Activated CD4-positive, alpha-beta T cell treated with anti-CD3 and anti-CD28 coated beads, Interleukin-2, amount 10 ng/mL, durations not matched to agents 7 days and 5 days (primary cell): ENCODE measurements at places on chromosomes 12 and 14.

DNA sequence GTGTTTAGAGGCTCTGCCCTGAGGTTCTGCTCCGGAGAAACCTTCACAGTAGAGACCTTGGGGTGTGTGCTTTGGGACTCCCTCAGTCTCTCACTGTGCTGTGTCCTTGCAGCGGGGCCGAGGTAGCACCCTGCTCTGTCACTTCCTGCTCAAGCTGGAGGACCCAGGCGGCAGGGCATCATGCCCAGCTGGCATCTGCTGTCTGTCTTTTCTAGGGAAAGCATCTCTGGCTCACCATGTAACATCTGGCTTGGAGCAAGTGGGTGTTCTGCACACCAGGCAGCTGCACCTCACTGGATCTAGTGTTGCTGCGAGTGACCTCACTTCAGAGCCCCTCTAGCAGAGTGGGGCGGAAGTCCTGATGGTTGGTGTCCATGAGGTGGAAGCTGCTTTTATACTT lies 124.5 kb downstream of the ESRRB start:
- DNase-seq, result no peak

DNA sequence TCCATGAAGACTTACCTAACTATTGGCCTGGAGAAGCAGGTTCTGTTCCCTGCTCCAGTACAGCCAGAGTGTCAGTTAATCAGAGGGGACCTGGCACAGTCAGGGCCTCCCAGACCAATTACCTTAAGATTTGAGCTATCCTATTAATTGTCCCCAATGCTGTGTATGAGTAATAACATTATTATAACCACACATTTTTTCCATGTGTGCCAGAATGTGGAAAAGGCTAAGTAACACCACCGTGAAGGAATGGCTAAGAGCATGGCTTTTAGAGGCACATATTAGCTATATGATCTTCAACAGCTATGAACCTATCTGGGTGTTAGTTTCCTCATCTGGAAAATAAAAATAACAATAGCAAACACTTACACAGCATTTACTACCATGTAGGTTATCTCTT lies 111.1 kb upstream of the RAP1B start:
- no peak for DNase-seq

DNA sequence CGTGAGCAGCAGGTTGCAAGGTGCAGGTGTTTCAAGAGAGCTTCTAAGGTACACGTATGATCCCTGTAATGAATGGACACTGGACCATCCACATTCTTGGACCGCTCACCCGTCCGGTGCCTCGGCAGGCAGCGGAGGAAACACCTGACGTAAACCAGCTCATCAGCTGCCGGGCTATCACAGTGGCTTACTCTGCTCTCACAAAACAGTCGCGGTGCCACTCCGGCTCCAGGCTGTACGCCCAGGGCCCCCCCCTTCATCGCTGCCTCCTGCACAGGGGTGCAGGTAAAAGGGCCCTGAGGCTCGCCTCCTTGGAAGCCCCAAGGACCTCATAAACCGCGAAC lies 436 bp downstream of the VPS33A start:
- DNase-seq, result peak; percentile 54

DNA sequence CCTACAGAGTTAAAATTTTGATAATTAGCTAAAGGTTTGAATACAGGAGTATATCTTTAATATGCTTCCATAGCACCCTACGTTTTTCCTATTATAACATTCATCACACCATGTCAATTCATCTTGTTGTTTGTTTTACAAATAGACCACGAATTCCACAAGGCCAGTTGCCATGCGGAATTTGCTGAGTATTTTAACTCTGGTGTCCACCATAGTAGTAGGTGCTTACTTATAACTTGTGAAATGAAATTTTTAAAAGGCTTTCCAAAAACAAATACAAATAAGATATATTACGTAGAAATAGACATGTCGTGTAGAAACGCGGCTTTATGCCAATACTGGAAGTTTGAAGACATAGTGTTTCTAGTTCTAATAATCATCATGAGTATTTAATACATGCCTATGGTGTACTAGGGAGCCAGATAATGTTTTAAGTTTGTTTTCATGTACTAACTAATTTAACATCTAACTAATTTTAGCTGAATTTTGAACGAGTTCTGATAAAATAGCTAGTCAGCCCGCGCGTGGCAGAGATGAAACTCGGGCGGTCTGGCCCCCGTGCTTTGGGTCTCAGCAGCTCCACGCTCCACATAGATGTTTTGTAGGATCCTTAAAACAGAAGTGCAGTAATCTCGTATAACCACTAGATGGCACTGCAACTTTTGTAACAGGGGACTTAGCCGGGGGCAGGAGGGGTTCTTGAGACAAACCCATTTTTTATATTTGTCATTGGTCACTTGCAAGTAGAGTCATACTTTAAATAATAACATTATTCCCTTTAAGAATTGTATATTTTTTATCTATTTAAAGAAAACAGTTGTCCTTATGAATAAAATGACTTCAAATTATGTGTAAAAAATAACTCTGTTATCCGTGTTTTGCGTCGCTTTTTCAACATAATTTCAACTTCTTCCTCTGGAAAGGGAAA lies 10.2 kb downstream of the CD69 start:
- peak; percentile 74 for DNase-seq

DNA sequence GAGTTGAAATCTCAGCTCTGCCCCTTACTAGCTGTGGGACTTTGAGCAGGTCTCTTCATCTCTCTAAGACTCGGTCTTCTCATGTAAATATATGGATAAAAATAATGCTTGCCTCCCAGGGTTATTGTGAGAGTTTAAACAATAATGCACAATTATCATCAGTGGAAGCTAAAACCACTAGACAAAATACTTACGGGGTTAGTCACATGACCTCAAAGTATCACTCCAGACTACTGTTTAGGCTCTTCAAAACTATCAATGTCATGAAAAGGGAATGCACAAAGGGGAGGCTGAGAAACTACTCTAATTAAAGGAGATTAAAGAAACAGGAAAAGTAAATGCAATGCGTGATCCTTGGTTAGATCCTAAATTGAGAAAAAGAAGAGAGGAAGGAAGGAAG lies 24.5 kb upstream of the TSPAN11 start:
- DNase-seq, result no peak

- DNase-seq, result no peak
Measured at GRCh38 chr14:47269756-47270492, 405.5 kb downstream of the MDGA2 start.

- no peak for DNase-seq
Measured at GRCh38 chr12:79452906-79453305, 237.9 kb downstream of the PAWR start.

GRCh38 chr12:46573347-46573658 lies 200.7 kb upstream of the SLC38A2 start:
- DNase-seq, result no peak

GRCh38 chr12:108099778-108100489 lies 29.2 kb upstream of the WSCD2 start:
- DNase-seq, result no peak

- DNase-seq, result no peak
Measured at GRCh38 chr12:52402873-52403540, 3.1 kb downstream of the KRT82 start.

GRCh38 chr14:53035336-53036210 lies 84.7 kb upstream of the FERMT2 start:
- DNase-seq, result no peak

GRCh38 chr12:91529829-91530228 lies 347.2 kb upstream of the DCN start:
- no peak for DNase-seq

- no peak for DNase-seq
Measured at GRCh38 chr14:69688299-69688649, 76.9 kb downstream of the SUSD6 start.

- DNase-seq, result no peak
Measured at GRCh38 chr12:52988898-52989297, 17.4 kb upstream of the EIF4B start.

DNA sequence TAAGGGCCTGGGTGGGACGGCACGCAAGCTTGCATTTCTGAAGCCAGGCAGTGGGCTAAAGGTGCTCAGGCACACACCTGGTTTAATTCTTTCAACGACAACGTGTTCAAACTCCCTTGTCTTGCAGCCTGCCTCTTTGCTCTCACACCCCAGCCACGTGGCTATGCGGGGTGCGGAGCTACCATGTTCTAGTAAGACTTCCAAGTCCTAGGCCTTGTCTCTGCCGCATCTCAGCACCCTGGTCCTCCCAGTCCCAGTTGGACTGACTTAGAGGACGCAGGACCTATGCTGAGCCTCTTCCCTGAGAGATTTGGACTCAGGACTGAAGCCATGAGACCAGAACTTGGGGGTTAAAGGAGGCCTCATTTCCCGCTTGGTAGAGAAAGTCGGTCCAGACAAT lies 62.2 kb downstream of the CLMN start:
- no peak for DNase-seq

GRCh38 chr12:128644664-128645296 lies 179.0 kb downstream of the SLC15A4 start:
- peak; percentile 13 for DNase-seq

DNA sequence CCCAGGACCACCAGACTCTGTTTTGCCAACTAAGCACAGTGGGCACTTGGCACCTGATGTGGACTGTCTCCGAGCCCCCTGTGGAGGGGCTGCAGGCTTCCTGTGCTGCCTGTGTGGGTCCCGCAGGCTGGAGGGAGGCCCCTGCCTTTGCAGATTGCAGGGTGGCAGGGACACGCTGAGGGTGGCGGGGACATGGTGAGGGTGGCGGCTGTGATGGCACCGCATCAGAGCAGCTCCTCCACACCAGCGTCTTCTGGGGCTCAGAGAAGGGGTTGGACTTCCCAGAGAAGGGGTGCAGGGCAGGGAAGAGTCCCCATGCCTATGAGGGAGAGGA lies 8.1 kb downstream of the ZFYVE21 start:
- no peak for DNase-seq

DNA sequence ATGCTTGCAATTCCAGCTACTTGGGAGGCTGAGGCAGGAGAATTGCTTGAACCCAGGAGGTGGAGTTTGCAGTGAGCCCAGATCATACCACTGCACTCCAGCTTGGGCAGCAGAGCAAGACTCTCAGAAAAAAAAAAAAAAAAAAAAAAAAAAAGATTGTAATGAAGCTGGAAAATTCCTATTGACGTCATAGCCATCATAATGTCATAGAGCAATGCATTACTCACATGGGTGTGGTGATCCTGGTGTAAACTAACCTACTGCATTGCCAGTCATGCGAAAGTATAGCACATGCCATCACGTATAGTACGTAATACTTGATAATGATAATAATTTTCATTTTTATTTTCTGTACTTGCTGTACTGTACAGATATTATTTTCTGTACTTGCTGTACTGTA lies 42.7 kb upstream of the NID2 start:
- DNase-seq, result no peak

- no peak for DNase-seq
Measured at GRCh38 chr14:34833549-34834523, 41.3 kb downstream of the BAZ1A start.

- no peak for DNase-seq
Measured at GRCh38 chr14:77322250-77322902, 1.5 kb downstream of the GSTZ1 start.
